Esophagus squamous epithelium (tissue), 5 donors: ENCODE measurements at places on chromosomes 1 and 21.

- no peak for DNase-seq
Measured at GRCh38 chr1:197998110-197998509, 80.9 kb downstream of the LHX9 start.

DNA sequence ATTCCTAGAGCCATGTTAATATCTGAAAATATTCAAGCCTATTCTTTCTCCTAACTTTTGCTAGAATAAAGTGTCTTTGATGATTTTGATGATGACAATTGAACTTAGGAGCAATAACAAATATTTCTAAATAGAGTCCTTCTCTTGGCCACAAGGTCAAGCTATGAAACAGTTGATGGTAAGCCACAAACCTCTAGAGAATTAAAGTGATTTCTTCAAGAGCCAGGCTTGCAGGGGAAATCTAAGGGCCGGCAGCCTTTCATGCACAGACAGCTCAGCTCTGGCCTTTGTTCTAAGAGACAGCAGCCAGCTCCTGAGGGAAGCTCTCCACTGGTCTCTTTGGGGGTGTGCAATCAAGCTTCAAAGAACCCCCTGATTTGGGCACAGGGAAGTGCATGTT lies 59.0 kb downstream of the SUSD4 start:
- DNase-seq: no peak

DNA sequence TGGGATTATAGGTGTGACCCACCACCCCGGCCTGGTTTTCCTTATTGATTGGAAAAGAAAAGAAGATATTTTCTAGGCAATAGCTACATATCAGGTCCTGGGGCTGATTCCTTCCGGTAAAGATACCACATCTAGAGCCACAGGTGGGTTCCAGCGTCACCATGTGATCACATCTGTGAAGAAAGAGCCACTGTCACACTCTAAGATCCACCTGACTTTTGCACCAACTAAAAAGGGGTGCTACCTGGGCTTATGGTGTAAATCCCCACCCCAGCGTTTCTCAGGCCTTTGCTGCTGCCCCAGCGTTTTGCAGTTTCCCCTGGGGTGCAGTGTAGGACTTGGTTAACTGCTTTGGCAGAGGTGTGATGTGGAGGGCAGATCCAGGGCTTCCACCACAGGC lies 22.3 kb upstream of the PDE9A start:
- no peak for DNase-seq

- DNase-seq: no peak
Measured at GRCh38 chr1:1984560-1985070, 19.0 kb downstream of the CFAP74 start.

GRCh38 chr1:10705953-10706352 lies 90.5 kb downstream of the CASZ1 start:
- no peak for DNase-seq

DNA sequence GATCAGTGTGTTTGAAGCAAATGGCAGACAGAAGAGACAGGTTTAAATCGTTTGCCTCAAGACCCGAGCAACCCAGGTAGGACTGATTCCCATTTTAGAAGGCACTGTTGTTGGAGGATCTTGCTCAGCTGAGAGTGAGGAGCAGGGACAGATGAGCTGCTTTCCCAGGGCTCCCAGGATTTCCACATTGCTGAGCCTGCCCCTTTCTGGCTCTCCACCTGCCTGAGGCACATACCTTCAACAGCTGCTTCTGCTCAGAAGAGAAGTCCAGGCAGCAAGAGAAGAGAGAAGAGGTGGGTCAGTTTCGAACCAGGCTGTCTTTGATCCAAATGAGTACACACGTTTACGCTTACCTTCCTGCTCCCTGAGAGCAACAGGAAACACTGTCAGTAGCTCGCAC lies 5.7 kb downstream of the TNNT2 start:
- DNase-seq: no peak

GRCh38 chr1:2914702-2915101 lies 106.6 kb upstream of the ACTRT2 start:
- DNase-seq: no peak

DNA sequence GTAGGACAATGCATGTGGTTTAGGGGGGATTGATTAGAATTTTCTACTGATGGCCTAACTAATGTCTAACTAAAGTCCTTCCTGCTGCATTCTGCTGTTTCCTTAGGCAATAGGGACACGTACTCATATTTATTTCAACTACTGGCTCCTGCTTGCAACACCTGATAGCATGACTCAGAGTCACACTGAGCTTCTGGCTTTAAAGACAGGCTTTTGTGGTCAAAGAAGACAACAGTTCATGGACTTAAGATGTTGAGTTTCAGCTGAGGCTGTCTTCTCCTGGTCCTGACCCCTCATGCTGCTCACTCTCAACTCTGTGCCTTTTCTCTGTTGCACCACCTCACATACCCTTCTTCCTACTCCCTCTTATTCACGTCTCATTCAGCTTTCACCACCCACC lies 29.1 kb upstream of the TRABD2B start:
- no peak for DNase-seq

DNA sequence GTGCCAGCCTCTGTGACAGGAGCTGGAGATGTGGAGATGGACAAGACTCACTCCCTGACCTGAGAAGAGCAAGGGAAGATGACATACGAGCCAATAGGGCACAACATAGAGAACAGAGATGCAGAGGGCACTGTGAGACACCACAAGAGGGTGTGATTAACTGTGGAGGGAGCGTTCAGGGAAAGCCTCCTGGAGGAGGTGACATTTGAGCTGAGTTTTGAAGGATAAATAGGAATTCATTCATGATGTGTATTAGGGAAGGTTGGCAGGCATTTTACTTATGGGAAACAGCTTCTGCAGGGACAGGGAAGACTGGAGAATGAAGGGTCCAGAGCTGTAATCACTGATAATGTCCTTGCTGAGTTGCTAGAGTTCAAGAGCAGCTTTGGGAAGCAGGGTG lies 25.0 kb upstream of the TENT5C start:
- no peak for DNase-seq
